HT-29 (cell line): ENCODE measurements at places on chromosomes 4 and X.
A peak's percentile ranks its signal among the peaks of the same experiment; 100 is the strongest.

- no peak for DNase-seq
Measured at GRCh38 chrX:71168134-71168533, 23.5 kb downstream of the NLGN3 start.

GRCh38 chr4:95204267-95204844 is 344.4 kb downstream of the UNC5C start:
- no peak for DNase-seq

- peak; percentile 70 for DNase-seq
Measured at GRCh38 chrX:78199851-78200250, 60.4 kb upstream of the TAF9B start.

DNA sequence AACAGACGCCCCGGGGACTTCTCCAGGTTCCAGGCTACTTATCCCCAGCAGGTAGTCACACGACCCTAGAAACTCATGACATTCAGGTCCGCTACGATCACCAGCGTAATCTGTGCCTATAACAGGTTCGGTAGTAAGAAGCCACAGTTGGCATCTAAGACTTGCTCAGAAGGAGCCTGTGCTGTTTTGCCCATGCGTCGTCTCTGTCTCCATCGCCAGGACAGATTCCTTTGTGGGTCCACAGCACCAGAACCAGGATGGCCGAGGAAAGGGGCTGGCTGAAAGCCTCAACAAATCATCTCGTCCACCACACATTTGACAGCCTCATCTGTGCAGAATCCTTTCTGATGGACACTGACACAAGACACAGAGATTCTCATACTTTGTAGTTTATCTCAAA is 319.5 kb upstream of the AGA start:
- no peak for DNase-seq

DNA sequence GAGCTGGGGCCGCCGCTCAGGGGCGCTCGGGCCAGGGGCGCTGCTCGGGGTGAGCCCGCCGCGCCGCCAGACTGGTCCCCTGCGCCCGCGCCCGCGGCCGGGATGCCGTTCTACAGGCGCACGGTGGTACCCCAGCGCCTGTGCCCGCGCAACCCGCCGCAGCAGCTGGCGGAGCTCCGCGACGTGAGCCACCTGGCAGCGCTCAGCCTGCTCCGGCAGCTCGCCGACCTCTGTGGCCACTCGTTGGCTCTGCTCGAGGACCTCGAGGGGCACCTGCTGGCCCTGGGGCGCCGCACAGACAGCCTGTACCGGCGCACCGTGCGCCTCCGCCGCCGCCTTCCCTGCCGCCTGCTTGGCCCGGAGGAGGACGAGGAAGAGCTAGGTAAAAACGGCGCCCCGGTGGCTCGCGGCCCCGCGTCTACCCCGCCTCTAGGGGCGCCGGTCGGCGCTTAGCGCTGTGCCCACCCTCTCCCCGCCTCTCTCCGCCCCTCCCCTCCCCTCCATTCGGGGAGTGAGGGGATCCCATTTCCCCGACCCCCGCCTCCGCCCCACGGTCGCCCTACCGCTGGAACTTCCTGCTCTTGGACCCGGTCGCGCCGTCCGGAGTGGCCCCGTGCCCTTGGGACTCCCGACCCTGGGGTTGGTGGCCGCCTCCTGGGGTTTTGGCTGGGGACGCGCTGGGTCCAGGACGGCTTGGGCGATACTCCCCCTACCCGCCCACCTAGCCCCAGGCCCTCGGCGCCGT is 513 bp downstream of the NHSL2 start:
- no peak for DNase-seq

DNA sequence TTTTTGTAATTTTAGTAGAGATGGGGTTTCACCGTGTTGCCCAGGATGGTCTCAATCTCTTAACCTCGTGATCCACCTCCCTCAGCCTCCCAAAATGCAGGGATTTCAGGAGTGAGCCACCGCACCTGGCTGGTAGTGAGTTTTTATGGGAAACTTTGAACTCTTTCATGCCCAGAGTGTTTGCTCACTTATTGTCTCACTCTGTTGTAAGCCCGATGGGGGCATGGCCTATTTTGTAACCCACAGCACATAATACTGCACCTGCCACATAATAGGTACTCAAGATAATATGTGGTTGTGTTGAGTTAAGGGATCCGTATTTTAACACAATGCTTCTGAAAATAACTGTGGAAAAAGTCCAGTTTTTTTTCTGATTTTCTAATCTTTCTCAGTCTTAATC is 109.6 kb upstream of the GIMD1 start:
- no peak for DNase-seq

DNA sequence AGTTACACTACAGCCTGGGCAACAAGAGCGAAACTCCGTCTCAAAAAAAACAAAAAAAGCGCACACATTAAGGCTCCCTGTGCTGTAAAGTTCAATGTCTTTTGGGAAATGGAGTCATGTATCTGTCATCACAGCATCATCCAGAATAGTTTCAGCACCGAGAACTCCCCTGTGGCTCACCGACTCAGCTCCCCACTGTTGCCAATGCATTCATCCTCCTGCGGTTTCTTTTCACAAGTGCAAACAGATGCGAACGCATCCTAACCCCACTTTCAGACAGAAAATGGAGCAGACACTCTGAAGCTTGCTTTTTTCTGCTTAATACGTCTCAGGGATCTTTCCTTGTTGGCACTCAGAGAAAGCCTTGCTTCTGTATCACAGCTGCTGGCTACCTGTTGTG is 13.8 kb upstream of the SH3TC1 start:
- no peak for DNase-seq

DNA sequence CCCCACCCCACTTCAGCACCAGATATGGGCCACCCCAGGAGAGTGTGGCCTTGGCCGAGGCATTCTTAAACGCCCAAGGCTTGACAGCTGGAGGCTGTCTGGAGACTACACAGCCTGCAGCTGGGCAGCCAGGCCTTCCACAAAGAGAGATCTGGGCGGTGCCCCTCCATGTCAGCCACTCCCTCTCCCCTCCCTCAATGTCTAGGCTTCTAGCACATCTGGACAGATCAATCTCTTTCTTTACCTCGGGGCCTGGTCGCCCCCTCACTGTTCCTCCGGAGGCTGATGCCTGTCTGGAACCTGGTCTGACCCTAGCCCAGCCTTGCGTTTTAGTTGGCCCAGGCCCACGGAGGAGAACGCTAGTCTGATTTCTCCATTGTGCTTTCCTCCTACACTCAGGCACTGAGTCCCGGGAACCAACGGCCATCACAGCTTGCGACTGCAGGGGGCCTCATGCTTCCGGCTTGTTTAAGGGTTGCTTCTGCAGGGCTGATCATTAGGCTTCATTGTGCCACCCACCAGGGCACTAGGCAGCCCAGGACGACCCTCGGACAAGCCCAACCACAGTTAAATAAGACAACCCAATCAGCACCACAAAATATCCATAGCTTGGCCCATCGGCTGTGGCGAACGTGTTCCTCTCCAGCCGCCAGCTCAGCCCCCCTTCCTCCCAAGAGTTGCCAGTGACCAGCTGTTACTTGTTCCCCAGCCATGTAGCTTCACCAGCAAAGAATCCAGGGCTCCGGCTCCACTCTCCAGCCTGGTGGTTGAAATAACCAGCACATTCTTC is 200.6 kb downstream of the BCOR start:
- DNase-seq: no peak

GRCh38 chr4:40629401-40630334 is at the start of gene RBM47:
Gene RBM47, minus strand, starts transcription at chr4:40629864. Its CDS starts 190,971 bp downstream, at chr4:40438893.
- DNase-seq: peak; percentile 93

- no peak for DNase-seq
Measured at GRCh38 chr4:89954906-89955695, 60.4 kb downstream of the MMRN1 start.

DNA sequence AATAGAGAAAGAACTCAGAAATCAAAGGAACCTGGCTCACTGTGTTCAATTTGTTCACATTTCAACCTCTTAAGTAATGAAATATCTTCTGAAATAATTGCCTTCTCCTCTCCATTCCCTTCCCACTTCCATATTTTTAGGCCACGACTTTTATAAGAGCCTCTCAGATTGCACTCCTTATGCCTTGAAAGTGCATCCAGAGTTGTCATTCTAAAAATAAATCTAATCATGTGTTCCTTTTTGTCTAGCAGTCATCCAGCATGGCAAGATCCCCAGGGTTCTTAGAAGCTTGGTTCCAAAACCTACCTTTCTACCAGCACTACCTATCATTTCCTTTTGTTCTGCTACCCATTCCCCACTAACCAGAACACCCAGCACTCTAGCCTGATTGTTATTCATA is 42.4 kb upstream of the RPA4 start:
- DNase-seq: no peak

- no peak for DNase-seq
Measured at GRCh38 chr4:8439168-8439567, 1.4 kb downstream of the ACOX3 start.

DNA sequence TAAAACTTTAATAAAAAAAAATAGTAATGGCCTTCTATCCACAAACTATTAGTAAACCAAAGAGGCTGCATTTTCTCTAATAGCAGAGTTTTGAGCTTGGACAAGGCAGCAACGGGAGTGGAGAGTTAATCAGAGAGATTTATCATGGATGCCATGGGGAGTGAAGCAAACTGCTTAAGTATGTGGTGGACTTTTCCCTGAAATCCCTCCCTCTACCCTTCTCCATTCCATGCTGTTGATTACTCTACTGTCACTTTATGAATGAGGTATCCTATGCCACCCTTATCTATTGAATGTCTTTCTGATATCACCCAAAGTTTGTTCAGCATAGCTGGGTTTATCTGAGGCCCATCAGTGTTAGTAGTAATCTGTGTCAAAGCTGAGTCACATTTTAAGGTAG is 335.6 kb upstream of the TRAM1L1 start:
- no peak for DNase-seq

GRCh38 chrX:15499976-15500375 is 631 bp upstream of the BMX start:
- no peak for DNase-seq

- no peak for DNase-seq
Measured at GRCh38 chr4:170087163-170087700, 2.5 kb downstream of the AADAT start.

DNA sequence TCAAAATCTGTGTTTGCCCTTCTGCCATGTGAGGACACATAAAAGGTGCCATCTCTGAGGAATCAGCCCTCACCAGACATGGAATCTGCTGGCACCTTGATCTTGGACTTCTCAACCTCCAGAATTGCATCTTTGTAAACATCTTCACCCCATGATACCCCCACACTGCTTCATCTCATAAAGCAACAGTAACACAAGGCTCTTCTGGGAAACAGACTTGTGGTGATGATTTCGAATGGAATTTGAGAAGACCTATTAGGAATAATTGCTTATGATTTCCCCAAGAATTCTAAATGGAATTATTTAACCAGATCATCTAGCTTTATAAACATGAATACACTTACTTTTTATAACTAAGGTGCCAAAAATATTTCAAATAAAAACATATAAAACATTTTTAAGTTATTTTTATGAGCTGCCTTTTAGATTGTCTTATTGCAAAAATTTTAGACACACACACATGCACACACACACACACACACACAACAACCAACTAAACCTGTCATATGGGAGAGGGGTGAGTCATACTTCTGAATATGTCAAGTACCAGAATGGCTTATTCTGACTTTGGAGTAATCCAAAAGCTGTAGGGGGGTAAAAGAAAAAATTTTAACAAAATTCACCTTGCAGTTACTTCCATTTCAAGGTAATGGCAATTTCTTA is 82.0 kb downstream of the USP46 start:
- no peak for DNase-seq

- DNase-seq: peak; percentile 40
Measured at GRCh38 chrX:20571611-20572010, 304.9 kb upstream of the RPS6KA3 start.

GRCh38 chr4:11232015-11232414 is 196.7 kb downstream of the HS3ST1 start:
- DNase-seq: peak; percentile 74

- DNase-seq: no peak
Measured at GRCh38 chrX:133305348-133305747, 87.2 kb upstream of the TFDP3 start.

DNA sequence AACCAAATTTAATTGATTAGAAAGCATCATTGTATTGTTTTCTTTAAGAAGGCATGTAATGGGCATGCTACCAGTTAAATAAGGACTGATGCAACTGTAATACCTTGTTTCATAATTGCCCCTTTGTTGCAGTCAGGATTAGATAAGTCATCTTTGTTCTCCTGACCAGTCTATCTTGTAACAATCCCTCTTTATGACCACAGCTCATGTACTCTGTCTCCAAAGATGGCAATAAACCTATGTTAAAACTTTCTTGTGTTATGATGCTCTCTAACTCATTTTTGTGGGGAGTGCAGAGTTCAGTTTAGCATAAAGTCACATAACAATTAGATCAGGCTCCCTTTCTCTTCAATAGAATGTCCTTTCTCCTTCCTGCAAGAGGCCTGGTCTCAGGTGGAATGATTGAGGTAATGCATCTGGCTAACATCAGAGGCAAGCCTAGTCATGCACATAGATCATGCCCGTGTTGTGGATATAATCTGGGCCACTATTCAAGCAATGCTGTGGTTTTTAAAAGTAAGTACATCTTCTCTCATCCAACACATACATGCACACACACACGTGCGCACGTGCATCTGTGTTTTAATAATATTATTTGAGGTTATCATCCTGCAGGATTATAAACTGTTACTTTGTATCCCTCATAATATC is 45.6 kb downstream of the TMEM154 start:
- DNase-seq: no peak

DNA sequence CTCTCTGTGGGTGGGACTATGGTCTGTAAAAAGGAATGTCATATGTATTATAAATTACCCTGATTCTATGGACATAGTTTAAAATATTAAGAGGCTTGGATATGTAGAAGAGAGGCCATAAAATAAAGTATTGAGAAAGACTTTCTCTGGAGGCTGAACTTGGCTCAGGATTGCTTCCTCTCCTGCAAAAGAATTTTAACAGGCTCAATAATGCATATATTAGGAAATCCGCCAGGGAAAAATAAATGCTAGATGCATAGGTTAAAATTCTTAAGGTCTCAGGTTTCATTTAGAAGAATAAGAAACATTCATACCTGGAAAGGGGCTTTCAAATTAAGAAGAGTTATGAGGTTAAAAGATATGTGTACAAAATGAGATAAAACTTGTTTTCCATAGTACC is 424.3 kb downstream of the ARAP2 start:
- no peak for DNase-seq

DNA sequence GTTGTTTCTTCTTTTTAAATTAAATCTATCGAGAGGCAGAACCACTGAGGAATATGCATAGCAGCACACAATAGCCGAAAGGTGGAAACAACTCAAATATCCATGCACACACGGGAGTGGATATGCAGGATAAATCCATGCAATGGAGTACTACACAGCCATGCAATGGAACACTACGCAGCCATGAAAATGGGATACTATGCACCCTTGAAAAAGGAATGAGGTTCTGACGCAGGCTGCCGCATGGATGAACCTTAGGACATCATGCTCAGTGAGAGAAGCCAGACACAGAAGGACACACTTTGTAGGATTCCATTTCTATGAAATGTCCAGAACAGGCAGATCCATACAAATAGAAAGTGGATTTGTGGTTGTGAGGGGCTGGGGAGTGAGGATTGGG is 18.4 kb upstream of the P2RY8 start:
- no peak for DNase-seq

GRCh38 chr4:25502115-25502514 is 125.1 kb downstream of the ANAPC4 start:
- no peak for DNase-seq
